ENCODE measurements at places on chromosomes 5 and 9.

- no peak for DNase-seq
Observed at GRCh38 chr9:1554081-1555035, 460.8 kb upstream of the SMARCA2 start.

- DNase-seq = no peak
Observed at GRCh38 chr9:92781899-92782298, 17.3 kb upstream of the BICD2 start.

DNA sequence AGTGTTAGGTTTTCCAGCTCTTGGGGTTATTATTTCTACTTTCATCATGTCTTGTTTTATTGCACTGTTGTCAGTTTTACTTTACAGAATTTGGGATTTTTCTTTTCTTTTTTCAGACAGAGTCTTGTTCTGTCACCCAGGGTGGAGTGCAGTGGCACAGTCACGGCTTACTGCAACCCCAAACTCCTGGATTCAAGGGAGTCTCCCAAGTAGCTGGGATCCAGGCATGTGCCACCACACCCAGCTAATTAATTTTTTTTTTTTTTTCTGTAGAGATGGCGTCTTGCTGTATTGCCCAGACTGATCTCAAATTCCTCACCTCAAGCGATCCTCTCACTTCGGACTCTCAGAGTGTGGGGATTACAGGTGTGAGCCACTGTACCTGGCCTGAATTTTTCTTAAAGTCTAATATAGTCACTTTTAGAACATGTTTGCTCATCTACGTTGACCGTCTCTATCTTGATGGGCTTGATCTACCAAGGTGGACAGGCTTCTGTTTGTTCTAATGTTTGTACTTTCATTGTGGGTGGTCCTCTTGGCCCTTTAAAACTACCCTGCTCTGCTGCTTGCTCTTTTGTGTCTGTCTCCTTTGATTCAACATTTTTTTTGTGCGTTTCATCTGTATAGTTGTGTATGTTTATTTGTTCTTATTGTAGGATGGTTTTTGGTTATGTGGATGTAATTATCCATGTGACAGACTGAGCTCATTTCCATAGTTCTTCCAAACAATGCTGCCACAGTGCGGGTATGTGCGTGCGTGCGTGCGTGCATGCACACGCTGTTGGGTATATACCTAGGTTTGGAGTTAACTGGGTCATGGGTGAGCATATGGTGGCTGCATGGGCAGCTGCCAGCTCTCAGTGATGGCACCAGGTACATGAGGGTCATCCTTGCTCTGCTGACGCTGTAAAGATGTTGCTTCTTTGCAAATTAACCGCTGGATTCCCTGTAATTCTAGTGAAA lies 18.1 kb downstream of the PRRC2B start:
- no peak for DNase-seq

GRCh38 chr5:21199087-21199486 lies 1211.1 kb upstream of the CDH18 start:
- DNase-seq = peak; percentile 2

- DNase-seq = no peak
Observed at GRCh38 chr9:108588246-108588645, 267.5 kb downstream of the ACTL7B start.

DNA sequence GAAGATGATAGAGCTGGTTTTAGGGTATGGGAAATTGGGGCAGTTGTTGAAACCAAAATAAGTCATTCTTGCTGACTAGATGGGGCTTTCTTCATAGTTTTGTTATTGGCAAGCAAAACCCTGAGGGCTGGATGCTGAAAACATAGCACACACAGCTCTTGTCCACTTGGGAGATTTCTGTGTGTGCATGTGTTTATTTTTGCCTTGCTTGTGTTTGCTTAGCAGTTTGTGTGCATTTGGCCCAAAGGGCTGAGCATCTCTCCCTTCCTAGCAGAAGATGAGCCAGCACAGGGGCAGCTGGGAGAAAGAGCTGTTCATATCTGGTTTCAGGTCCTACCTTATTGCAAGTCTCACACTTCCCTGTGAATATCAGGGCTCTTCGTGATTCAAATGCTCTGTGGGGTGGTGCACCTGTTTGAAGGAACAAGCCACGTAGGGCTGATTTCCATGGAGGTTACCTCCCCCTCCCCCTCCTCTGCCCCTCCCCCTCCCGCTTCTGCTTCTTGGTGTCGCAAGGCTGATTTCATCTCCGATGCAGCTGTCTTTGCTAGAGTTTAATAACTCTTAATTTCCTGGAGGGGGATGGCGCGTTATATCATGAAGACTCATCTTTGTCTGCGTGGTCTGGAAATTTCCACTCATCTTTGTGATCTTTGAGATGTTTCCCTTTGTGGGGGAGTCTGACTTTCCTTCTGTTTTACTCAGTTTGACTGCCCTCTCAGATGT lies 296.5 kb downstream of the ARHGAP26 start:
- peak; percentile 81 for DNase-seq

DNA sequence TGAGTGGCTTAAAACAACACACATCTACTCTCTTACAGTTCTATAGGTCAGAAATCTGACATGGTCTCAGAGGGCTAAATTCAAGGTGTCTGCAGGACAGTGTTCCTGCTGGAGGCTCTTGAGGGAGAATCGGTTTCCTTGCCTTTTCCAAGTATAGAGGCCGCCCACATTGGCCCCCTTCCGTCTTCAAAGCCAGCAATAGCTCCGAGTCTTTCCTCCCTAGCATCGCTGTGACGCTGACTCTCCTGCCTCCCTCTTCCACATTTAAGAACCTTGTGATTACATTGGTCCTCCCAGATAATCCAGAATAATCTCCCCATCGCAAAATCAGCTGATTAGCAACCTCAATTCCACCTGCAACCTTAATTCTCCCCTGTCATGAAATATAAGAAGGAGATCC lies 81.3 kb upstream of the IER5L start:
- no peak for DNase-seq

DNA sequence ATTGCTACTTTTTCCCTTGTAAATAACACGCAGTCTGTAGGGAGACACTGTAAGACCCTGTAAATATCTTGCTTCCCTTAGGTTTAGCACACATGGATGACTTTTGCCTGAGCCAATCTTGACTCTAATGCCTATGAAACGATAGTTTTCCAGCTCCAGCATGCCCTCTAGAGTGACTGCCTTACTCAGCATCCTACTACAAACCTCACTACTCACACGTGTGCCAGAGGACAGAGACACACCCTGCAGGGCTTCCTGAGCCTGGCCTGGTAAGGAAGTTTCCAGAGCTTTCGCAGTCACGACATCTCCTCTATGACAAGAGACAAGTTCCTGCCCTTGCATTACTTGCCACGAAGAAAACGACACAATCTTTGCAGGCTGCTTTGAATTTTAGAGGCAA lies 138.1 kb downstream of the ATPSCKMT start:
- peak; percentile 41 for DNase-seq

- no peak for DNase-seq
Observed at GRCh38 chr5:116563736-116564308, 10.8 kb downstream of the SEMA6A start.

DNA sequence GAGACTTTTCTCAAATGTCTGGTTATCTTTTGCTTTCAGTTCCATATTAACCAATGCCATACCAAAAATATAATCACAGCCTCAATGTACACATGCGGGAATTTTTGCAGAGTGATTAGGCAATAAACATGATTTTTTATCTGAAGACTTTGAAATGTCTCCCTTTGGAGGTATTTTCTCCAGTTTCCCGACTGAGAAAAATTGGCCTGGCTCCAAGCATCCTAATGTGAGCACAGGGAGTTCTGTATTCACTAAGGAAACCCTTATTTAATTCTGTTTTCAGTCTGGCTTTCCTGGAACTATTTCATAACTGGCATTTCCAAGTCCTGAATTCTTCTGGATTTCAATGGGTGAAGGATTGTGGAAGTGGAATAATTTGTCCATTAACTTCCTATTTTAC lies 8.5 kb downstream of the HCN1 start:
- no peak for DNase-seq
